ENCODE measurements at places on chromosomes 12 and 14.

DNA sequence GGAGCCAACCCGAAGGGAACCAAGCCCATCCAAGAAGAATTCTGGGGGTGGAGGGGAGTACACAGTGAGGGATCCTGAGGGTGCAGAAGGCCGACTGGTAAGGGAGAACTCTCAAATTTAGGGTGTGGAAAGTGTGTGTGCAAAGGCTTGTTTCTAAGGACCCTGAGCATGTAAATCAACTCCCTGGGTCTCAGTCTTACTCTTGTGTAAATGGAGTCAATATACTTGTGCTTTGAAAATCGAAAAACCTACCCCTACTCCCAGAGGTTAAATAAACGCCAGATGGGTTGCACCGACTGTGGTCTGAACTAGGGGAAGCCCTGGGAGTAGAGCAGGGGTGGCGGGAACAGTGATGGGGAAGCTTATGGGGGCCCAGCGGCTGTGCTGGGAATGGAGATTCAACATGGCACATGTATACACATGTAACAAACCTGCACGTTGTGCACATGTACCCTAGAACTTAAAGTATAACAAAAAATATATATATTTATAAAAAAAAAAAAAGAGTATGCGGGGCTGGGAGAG lies 6.0 kb downstream of the B4GALNT1 start:
- DNase-seq = no peak

GRCh38 chr12:2301531-2302461 lies 249.0 kb downstream of the CACNA1C start:
- no peak for DNase-seq

- DNase-seq = peak; percentile 11
Measured at GRCh38 chr12:102543494-102544485, 63.4 kb upstream of the IGF1 start.

DNA sequence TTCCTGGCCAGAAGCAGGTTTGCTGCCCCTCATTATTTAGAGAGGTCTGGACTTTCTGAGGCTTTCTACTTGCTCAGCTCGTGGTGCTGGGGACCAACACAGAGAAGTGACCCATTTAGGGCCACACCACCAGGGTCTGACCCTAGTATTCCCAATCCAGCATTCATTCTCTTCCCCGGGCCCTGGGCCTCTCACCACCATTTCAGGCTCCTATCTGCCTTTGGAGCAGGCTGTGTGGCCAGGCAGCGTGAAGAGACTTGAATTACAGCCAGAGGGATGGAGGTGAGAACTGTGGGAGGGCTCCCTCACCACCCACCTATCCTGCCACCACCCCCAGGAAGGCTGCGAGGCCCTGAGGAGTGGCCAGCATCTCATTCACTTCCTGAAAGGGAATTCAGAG lies 24.6 kb downstream of the FAM222A start:
- no peak for DNase-seq

- DNase-seq = no peak
Measured at GRCh38 chr12:18837025-18837424, 99.1 kb downstream of the CAPZA3 start.

GRCh38 chr12:53677800-53678148 lies 1.9 kb upstream of the ATP5MC2 start:
- no peak for DNase-seq

DNA sequence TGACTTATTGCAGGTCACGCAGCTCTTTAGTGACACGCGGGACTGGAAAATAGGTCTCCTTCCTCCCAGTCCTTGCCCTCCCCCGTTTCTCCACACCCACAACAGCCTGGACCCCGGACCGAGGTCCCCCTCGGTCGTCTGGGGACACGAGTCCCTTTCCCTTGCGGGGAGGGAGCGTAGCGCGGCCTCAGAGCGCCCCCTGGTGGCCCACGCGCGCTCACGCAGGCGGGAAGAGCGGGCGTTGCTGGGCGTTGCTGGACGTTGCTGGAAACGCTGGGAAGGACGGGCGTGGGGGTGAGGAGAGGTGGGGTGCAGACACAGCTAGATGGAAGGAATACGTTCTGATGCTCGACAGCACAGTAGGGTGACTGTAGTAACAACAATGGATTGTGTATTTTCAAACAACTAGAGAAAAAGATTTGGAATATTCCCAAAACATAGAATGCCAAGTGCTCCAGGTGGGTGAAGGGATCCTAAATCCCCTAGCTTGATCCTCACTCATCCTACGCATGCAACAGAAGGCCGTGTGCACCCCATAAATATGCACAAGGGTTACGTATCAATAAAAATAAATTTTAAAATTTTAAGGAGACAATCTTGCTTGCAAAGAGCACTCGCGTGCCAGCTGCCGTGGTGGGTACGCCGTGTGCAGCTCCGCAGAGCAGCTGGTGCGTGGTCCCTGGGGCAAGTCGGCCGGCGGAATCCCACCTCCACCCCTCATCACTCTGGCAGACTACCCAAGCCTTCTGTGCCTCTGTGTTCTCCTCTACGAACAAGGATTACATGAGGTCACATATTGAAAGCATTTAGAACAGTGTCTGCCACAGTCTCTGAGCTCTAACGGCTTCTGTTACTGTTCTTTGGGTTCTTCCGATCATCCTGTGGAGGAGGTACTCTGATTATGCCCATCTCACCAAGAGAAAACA lies 87.4 kb downstream of the B4GALNT3 start:
- peak; percentile 69 for DNase-seq

GRCh38 chr12:57519796-57520052 lies 590 bp downstream of the DDIT3 start:
- peak; percentile 51 for DNase-seq

- no peak for DNase-seq
Measured at GRCh38 chr12:130366159-130366558, 28.5 kb downstream of the PIWIL1 start.

Measured in suppressor macrophage (primary cell).